ENCODE measurements at places on chromosomes 4 and X. TPM values are rescaled to one million over a fixed set of nuclear protein-coding genes. Genes with fewer than 3 reads are reported as not detected.

RS1 gene
- not detected for total RNA-seq

ASB12 gene
- total RNA-seq: 0.94 TPM

FGG gene
- total RNA-seq: 1.8 TPM

CFI gene
- 18.4 TPM for total RNA-seq

- DNase-seq: no peak
Measured at GRCh38 chr4:177339477-177340374, 30.1 kb downstream of the NEIL3 start.

- no peak for DNase-seq
Measured at GRCh38 chr4:21374641-21375368, 573.8 kb downstream of the KCNIP4 start.

GRCh38 chr4:159444678-159445077 is 341.8 kb downstream of the RAPGEF2 start:
- DNase-seq: no peak

Data from right cardiac atrium (tissue), 5 donors.